Stimulated activated CD8-positive, alpha-beta memory T cell treated with anti-CD3 and anti-CD28 coated beads, Interleukin-2, amount 100 ng/mL, for 1 hour (primary cell): ENCODE measurements at places on chromosomes 5 and 9.

DNA sequence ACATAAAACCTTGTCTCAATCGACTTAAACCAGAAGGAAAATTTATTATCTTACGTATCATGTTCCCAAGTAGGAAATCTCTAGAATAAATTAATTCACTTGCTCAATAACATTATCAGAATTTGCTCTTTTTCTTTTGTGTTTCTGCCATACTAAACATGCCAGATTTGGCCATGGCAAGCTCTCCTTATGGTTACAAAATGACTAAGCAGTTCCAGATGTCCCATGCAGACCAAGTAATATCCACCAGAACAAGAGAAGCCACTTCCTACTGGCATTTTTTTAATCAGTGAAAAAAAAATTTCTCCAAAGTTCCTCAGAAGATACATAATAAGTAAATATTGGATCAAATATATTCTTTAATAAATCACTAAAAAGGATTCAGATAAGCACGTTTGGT lies 25.2 kb upstream of the ADAMTS6 start:
- no peak for DNase-seq

DNA sequence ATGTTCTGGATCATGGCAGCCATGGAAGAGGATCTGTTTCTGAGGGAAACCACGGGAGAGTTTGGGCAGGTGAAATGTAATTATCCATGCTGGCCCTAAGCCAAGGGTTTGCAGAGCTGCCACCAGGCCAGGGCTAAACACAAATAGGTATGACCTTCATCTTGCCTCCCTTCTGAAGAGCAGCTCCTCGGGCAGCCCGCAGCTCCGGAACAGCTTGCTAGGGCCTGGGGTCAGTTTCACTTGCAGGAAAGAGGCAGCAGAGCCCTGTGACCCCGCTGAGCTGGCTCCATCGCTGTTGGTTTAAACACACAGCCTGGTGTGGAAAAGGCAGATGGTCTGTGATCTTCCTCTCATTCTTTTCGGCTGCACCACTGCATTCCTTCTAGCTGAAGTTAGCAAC lies 141.4 kb downstream of the TMEM38B start:
- no peak for DNase-seq

DNA sequence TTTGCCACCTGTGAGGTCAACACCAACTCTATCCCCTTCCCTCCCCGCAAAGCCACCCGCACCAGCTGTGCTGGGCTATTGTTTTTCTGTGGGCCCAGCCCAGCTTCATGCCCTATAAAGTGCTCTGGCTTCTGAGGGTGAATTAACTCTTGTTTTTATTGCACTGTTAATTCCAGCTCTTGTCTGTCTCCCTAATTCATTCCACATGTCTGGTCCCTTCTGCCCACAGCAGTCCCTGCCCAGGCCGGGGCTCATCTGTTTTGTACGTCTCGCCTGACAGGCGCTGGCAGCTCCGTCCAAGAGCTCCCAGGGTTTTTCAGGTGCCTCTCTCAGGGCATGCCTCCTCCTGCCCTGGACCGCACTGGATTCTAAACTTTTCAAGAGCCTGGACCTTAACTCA lies 118.9 kb downstream of the PDZD2 start:
- no peak for DNase-seq

- no peak for DNase-seq
Observed at GRCh38 chr9:35749515-35750255, 598 bp downstream of the RGP1 start.

- no peak for DNase-seq
Observed at GRCh38 chr9:126667190-126668055, 53.7 kb downstream of the LMX1B start.

DNA sequence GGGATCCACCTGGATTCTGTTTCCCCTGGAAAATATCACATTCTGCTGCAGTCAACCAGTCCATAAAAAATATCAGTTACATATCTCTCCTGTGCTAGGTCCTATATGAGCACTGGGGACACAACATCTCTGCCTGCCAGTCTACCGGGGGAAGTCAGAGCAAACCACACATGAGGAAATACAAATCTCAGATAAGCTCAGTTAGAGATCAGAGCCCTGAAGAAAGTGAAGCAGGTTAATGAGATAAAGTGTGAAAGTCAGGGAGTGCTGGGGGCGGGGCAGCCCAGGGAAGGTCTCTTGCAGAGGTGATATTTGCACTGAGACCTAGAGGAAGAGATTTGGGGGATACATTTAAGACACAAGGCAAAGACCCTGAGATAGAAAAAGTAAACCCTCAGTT lies 67.8 kb upstream of the SLC1A1 start:
- DNase-seq = no peak

DNA sequence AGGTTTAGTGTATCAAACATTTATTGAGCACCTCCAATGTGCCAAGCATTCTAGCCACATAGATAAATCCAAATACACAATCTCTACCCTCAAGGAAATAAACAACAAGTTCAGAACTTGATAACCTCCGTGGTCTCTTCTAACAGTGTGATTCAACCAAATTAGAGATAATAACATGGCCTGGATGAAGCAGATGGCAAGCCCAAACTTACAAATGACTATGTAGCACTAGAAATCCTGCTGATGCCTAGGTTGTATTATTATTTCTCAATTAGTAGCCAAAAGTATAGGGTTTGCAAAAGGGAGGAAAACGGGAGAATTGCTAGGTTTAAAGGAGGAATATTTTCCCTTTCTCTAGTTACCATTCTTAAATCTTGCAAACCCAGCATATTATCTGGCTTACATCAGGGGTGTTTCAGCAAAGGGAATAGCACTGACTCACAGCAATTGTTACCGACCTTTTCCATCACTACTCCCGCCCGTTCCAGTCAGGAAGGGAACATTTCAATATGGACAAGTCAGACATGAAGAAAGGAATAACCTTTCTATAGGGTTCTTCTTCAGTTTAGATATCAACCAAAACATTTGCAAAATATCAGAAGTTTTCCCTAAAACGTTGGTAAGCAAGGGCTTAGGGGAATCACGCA lies 2.3 kb downstream of the DPYSL3 start:
- DNase-seq = no peak

GRCh38 chr5:179044765-179045164 lies 15.4 kb upstream of the ZNF354C start:
- no peak for DNase-seq

GRCh38 chr5:2914981-2915484 lies 163.6 kb upstream of the IRX2 start:
- DNase-seq = no peak

DNA sequence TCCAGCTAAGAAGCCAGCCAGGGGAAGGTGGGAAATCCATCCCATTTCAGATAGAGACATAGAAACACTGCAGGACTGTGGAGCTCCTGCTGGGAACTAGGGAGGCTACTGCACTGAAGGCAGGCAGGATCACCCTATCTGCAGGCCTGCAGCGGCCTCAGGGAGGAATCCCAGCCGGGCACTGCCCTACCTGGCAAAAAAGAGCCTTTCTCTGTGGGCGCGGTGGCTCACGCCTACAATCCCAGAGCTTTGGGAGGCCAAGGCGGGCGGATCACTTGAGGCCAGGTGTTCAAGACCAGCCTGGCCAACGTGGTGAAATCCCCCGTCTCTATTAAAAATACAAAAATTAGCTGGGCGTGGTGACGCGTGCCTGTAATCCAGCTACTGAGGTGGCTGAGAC lies 71.4 kb upstream of the PHYKPL start:
- DNase-seq = no peak

DNA sequence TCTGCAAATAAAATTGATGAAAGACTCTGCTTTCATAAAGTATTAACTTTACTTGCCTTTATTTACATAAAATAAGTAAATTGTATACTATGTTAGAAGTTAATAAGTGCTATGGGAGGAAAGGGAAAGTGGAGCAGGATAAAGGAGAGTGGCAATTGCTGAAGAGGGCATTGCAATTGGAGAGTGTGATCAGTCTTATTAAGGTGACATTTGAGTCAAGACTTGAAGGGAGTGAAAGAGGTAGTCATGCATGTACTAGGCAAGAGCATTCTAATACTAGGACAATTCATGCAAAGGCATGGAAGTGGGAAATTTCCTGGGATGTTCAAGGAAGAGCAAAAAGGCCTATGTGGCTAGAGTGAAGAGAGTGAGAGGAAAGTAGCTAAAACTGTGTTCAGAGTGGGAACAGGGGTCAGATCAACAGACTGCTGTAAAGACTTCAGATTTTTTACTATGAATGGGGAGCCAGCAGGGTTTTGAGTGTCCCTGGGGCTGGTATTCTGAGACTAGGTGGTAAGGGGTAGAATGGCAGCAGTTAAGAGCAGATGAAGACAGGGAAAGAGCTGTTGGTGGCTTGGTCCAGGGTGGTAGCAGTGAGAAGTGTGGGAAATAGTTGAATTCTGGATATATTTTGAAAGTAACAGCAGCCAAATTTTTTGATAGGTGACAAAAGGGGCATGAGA lies 182.3 kb upstream of the RIOK2 start:
- no peak for DNase-seq

DNA sequence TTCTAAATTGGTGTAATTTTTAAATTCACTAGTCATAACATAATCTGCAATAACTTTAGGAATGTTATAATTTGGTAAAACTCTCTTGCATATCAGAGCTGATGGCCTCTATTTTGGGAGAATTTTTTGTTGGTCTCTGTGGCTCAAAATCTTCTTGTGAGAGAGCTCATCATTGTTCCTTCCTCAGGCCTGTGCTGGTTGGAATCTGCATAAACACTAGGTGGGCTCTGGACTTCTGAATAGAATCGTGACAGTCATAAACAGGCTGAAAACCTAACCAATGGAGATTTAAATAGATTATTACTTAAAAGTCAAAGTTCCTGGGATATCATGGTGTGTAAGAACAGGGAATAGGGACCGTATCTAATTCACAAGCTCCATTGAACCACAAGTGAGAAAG lies 1129.6 kb downstream of the CDH12 start:
- DNase-seq = no peak

DNA sequence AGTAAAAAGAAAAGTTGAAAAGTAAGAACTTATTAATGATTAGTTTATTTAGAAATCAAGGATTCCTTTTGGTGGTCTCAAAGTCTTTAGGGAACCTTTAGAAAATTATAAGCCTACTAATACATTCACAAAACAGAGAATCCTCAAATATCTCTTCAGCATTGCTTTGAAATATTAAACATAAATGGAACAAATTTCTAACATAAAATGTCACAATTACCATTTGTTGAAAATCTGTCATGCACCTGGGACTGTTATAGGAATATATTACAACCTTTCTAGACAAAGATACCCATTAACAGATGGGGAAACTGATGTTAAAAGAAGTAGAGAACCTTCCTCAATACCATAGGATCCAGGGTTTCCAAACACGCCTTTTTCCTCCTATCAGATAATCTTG lies 83.2 kb downstream of the LHFPL2 start:
- no peak for DNase-seq

DNA sequence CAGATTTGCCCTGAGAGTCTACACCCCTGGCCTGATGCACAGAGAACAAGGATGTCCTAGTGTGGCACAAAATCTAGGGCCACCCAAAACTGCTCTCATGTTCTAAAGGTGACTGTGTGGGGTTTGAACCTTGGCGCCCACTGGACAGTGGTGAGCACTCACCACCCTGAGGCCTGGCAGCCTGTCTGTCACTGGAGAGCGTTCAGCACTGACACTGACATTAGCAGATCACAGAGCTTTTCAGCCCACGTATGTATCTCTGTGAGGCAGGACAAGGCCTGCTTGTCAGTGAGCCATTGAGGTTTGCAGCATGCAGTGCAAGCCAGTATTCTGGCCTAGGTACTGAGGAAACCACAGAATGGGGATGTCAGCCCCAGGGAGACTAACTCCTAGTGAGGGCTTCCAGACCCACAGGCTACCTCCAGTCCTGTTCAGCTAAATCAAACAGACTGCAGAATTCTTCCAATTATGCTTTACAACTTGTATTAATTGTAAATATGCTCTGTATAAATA lies 38.9 kb upstream of the SLC2A8 start:
- DNase-seq = no peak

DNA sequence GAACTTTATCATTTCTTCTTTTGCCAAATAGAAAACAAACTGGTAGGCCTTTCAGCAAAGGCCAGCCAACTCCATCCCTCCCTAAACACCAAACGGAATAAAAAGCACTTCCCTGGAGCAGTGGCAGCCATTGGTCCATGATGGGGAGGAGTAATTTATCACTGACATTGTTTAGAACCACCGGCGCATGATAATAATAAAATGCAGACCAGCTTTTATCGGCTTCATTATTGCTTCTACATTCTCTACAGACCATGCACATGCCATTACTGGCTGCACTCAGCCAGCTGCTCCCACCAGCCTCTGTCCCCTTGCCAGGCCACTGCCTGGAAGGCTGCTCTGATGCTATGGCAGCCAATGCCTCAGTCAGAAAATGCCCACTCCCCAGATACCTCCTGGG lies 45.9 kb downstream of the ABCA1 start:
- no peak for DNase-seq

GRCh38 chr9:137245450-137246421 lies 4.6 kb downstream of the TUBB4B start:
- no peak for DNase-seq

DNA sequence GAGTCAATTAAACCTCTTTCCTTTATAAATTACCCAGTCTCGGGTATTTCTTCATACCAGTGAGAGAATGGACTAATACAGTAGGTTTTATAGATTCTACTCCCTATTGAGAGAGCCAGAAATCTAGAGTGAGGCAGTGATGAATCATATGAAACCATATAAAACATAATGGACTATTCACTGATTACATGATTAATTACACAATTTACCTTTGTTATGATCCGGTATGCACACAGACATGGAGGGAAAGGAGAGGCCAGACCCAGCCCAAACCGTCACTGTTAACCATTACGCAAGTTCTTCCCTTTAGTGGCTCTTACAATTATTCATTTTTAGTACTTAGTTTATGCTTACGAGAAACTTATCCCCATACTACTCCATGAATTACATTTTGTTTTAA lies 205.0 kb downstream of the DNAH5 start:
- DNase-seq = no peak

- DNase-seq = no peak
Observed at GRCh38 chr9:8732367-8733075, 932.9 kb upstream of the DMAC1 start.

GRCh38 chr9:115341426-115341825 lies 223.5 kb upstream of the TNC start:
- DNase-seq = no peak

DNA sequence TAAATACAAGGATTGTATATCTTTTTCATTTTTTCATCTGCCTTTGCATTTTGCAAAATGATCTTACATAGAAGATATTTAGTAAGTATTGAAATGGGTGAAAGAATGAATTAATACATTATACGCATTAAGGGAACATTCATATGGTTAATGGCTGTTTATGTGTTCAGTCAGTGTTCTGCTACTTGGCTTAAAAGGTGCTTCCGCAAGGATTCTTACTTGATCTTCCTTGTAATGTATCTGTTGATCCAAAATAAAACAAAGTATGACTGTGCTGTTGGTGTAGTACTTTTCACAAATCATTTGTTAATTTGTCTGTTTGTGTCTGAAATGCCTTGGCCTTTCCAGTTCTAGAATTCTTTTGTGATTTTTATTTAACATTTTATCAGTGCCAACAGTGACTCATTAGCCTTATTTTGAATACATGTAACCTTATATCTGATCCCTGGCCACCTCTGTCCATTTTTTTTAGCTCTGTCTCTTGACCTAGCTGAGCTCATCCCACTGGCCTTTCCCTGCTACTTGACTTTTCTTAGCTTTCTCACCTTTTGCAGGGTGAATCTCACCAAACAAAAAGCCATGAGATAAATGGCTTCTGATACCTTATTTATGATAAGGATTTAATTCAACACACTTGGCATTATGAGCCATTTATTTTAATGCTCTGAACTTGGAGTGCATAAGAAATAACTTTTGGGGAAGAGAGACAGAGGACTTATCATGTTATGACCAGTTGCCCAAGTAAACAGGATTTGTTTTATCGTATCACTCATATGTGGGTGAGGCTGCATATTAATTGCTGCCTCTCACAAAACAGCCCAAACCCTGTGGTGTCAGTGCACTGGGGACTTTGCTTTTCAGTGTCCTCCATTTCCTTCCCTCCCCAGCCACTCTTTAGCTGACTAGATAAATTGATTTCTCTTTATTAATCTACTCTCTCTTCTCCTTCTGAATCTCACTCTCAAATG lies 340.3 kb downstream of the KDM4C start:
- DNase-seq = no peak
